Posterior vena cava (tissue), 2 donors: ENCODE measurements at places on chromosomes 1 and 21.
A peak's percentile ranks its signal among the peaks of the same experiment; 100 is the strongest.

- no peak for DNase-seq
Measured at GRCh38 chr21:26920055-26920454, 46.8 kb downstream of the ADAMTS5 start.

GRCh38 chr1:23091545-23091944, 72.3 kb downstream of the KDM1A start:
- DNase-seq = no peak

DNA sequence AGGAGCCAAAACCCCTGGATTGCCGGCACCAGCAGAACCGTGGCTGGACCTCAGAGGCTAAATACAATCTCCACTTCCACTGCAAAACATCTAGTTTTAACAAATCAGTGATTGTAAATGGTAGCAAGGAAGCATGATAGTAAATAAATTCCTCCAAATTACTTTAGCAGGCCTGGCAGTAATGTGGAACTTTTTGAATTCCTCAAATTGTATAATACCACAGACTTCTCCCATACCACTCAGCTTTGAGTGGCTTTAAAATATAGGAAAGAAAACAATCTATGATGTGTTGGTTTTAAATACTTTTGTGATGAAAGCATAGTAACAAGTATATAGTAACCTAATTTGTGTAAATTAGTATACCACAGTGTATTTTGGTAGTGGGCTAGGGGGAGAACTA, 34.1 kb downstream of the NIBAN1 start:
- DNase-seq = no peak

- DNase-seq = no peak
Measured at GRCh38 chr1:39640861-39641260, 1.4 kb upstream of the HEYL start.

DNA sequence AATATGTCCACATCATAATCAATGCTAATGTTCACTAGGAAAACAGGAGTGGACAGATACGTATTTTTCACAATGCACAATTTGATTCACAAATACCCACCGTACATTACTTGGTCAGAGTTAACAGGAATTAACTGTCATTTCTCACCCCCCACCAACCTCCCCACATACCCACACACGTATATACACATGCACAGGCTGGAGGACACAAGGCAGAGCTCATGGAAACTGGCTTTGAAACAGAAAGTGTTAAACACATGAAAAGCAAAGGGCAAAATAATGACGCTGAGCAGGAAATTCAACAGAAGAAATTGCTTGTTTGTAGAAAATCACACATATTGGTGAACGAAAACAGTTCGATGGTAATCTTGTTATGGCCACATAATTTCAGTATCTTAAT, 188.4 kb upstream of the DMRTA2 start:
- DNase-seq = no peak

GRCh38 chr1:157092831-157093230, 6.8 kb downstream of the ETV3L start:
- peak; percentile 74 for DNase-seq

GRCh38 chr21:46605767-46606426, 1.0 kb upstream of the S100B start:
- DNase-seq = peak; percentile 87

DNA sequence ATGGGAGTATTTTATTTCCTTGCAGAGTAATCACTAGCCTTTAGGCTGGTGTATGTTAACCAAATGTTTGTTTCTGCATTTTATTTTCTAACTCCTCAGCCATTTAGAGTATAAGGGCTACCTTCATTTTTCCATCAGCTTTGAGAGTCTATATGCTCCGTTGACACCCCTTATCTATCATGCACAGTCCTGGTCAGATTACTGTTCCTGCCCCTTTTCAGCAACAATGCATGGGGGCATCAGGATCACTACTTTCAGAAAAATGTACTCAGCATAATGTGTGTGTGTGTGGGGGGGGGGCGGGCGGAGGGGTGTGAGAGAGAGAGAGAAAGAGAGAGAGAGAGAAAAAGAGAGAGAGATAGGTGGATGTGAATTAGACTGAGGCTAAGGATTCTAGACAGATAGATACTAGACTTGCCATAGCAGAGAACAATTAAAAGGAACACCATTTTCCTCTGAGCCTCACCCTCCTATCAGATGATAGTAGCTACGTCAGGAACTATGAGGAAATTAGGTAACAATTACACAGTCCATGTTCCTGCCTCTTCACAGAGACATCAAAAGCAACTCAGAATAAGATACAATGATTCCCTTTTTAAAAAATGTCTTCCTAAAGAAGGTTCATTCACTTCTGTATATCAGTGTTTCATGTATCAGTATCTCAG, 40.8 kb downstream of the FCER1A start:
- DNase-seq = no peak

DNA sequence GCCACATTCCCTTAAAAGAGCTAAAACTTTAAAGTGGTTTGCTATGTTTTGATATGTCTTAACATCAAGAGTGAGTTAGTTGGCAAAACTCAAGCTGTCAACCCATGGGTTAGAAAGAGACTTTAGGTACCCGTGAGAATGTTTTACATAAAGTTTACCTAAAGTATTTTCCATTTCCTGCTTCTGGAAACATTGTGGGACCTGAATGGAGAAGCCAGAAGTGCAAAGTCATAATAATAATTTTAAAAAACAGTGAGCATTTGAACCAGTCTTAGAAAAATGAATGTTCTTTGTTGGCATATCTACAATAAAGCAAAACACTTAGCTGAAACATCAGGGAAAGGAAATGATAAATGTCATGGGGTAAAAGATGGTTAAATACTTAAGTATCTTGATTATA, 34.8 kb downstream of the LRRC8C start:
- DNase-seq = no peak
